HuH-7.5 (cell line): ENCODE measurements at places on chromosomes 12 and 14.
A peak's percentile ranks its signal among the peaks of the same experiment; 100 is the strongest.

- no peak for DNase-seq
Measured at GRCh38 chr12:104083769-104084475, 19.6 kb downstream of the HCFC2 start.

- peak; percentile 16 for DNase-seq
Measured at GRCh38 chr12:59972905-59973304, 377.1 kb downstream of the SLC16A7 start.

DNA sequence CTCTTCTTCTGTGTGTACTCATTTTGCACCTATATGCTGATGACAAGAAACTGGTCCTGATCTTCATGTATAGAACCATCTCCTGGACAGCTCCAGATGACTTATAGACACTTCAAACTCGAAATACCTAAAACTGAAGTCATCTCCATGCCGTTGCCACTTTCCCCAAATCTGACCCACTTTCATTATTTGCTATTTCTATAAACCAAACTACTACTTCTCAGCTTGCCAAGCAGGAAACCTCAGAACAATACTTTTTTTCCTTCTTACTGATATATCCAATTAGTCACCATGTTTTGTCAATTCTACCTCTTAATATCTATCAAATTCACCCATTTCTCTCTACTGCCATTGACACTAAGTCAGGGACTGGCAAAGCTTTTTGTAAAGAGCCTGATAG is 14.8 kb downstream of the SGPP1 start:
- no peak for DNase-seq

DNA sequence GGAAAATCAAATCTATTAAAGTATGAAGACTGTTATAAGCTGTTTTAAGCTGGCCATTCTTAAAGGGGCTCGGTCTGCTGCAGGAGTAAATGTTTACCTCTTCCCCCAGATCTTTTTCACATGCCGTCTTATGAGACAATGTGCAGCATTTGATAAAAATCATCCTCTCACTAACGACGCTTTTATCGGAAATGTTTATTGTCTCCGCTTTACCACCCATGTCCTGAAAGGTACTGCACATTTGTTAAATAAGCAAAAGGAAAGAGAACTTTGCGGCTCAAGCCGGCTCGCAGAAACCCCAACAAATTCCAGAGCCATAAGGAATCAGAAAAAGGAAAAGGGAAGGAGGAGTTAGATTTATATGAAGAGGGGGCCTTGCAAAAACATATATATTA is 137.8 kb downstream of the HMGA2 start:
- no peak for DNase-seq

GRCh38 chr12:11242656-11243055 is 26.9 kb downstream of the PRB3 start:
- DNase-seq: no peak

DNA sequence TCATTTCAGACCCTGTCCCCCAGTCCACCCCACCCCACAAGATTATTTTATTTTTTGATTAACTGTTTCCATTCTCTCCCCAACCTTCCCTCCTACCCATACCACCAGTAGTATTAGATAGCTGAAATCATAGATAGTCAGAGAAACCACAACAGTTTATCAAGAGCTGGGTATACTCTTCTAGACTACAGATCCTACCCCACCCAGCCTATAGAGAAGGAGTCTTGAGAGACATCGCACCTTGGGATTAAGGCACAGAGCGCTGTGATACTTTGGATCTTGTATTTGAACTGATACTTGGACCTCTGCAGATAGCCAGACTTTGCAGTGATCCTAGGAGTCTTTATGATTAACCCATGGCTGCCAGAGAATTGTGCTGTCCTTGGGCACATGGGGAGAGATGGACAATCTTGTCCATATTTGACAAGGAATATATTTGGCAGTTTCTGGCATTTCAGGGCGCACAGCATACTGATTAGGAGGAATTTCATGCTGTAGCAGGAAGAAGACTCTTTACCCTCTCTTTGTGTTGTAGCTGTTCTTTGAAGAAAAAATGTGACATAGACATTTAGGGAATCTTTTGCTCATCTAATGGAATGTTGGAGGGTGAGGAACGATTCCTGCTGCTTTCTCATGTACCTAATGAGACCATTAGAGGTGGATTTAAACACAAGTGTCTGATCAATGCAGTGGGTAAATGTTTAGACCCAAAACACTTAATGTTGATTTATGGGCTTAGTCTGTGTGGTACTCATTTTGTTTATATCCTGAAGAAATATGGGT is 982 bp downstream of the RBMS2 start:
- DNase-seq: no peak

DNA sequence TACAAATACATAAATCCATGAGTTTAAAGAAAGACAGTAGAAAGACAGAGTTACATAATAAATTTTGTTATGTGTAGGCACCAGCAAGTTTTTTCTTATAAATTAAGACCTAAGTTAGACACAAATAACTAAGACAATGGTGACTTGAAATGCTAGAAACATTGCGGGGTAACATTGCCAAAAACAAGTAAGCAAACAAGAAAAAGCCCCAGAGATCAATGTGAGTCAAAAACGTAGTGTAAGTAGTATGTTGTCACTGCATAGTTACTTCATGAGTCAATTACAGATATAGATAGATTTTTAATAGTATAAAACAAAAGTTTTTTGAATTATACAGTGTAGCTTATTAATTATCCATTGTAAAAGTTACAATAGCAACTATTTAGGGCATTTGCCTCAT is 83.4 kb downstream of the CNTN1 start:
- DNase-seq: no peak
